ENCODE measurements at places on chromosomes 7 and 10.

DNA sequence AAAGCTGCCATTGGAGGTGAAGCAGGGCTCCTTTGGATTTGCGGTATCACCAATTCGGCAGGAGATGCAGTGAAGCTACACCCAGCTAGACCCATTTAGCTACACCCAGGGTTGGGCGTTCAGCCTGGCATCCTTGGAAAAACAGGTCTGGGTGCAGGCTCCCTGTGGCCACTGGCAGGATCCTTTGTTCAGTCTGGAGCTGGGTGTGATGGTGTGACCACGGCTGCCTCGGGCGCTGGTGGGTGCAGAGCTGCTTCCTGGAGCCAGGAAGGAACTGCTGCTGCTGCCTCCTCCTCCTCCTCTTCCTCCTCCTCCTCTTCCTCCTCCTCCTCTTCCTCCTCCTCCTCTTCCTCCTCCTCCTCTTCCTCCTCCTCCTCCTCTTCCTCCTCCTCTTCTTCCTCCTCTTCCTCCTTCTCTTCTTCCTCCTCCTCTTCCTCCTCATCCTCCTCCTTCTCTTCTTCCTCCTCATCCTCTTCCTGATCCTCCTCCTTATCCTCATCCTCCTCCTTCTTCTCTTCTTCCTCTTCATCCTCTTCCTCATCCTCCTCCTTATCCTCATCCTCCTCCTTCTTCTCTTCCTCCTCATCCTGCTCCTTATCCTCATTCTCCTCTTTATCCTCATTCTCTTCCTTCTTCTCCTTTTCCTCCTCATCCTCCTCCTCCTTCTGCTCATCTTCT lies 84.0 kb downstream of the GRK5 start:
- no peak for DNase-seq

GRCh38 chr7:104033837-104034236 lies 44.4 kb upstream of the RELN start:
- no peak for DNase-seq

DNA sequence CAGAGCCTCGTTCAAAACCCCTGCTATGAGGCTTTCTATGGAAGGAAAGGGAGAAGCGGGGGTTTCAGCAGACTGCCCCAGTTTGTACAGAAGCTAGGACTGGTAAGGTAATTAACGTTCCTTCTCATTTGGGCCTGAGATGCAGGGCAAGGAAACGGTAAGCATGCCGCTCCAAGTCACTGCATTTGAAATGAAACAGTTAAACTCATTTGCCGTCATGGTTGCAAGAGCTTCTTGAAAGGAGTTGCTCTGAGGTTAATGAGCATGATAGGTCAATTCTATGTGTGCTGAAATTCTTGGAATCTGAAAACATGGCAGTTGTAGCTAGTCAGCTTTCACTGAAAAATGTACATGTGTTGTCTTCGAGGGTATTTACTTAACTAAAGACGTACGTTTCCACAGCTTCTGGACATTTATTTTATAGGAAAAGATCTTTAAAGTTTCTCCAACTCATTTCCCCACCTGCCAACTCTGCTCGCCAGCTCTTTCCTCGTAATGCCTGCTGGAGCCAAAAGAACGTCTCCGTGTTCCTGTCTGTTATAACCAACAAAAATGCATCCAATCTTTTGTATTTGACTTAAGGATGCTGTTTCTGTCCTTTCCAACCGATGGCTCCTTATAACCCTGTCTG lies 73.3 kb downstream of the ADAM12 start:
- no peak for DNase-seq

DNA sequence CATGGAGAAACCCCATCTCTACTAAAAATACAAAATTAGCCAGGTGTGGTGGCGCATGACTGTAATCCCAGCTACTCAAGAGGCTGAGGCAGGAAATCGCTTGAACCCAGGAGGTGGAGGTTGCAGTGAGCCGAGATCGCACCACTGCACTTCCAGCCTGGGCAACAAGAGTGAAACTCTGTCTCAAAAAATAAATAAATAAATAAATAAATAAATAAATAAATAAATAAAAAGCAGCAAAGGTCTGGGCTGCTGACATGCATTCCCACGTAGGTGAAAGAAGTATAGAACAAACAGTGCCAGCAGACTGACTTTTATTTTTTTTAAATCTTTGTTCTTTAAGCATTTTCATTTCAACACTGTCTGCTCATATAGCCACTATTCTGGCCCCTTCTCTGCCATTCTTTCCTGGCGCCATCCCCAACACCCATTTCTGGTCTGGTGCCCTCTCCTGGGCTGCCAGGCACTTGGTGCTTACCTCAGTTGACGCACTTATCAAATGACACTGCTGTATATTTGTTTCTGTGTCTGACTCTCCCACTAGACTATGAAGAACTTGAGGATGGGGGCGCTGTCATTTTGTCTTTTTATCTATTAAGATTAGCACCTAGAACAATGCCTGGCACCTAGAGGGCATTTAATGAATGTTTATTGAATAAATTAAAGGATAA lies 15.6 kb downstream of the FAM107B start:
- no peak for DNase-seq

DNA sequence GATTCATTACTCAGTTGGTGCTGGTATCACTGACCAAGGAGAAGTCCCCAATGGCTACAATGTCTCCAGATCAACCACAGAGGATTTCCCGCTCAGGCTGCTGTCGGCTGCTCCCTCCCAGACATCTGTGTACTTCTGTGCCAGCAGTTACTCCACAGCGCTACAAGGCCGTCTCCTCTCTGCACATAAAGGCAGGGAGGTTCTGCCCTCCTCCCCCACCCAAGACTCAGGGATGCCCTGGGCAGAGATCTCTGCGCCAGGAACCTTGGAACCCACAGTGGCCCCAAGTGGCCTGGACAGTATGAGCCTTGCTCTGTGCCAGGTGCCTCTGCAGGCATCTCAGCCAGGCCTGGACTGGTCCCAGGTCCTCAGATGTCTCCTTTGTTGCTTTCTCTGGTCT lies 193.4 kb upstream of the PRSS58 start:
- DNase-seq: no peak

- no peak for DNase-seq
Observed at GRCh38 chr10:48557511-48558123, 47.3 kb downstream of the ARHGAP22 start.

GRCh38 chr7:99116144-99116543 lies 27.8 kb downstream of the SMURF1 start:
- DNase-seq: no peak

- no peak for DNase-seq
Observed at GRCh38 chr7:47684728-47685127, 102.8 kb upstream of the TNS3 start.
